ENCODE measurements at places on chromosomes 4 and X.

DNA sequence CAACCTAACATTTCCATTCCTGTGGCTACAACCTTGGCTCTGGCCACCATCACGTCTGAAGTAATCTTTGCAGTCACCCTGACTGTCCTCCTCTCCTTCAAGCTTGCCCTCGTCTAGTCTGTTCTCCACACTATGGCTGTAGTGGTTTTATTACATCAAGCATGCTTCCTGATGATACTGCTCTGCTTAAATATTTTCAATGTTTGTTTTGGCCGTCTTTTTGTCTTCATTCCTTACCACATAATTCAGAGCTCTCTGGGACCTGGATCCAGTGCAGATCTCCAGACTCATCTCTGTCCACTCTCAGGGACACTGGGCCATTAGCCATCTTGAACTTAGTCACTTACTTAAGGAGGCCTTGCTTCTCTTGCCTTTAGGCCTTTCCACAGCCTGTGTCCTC is 27.7 kb upstream of the FREM3 start:
- no peak for DNase-seq

DNA sequence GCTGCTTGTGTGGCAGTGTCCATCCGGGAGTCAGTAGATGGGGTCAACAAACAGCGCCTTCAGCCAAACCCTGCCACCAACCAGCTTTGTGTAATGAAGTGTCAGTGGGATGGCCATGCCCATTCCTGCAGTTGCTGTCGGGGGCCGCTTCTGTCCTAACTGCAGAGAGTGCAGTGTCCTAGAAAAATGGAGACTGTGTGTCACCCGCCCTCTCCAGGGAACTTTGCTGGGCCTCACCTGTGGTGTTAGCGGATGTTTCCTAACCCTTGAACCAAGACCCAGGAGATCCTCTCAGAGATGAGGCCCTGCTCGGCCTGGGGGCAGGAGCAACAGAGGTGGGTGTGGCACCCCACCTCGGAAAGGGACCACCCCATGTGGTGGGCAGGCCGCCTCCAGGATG is 35.3 kb upstream of the HGFAC start:
- DNase-seq = no peak

DNA sequence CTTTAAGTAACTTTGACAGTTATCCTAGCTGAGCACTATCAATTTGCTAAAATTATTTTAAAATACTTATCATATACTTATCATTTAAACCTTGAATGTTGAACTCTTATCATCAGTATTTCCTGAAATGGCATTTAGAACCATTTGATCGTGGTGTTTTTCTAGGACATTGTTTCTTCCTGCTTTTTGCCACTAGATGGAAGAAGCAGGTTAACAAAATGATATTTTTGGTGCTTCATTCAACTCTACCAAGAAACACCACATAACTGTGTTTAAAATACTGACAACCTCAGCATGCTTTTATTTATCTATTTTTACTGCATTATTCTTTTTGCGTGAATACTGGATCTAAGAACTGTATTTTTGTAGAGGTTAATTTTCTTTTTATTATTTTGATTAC is 44.6 kb downstream of the C4orf33 start:
- DNase-seq = no peak

GRCh38 chr4:74661427-74662201 is 132.7 kb downstream of the BTC start:
- no peak for DNase-seq

GRCh38 chrX:55486736-55487135 is 2.9 kb downstream of the USP51 start:
- no peak for DNase-seq

GRCh38 chr4:4673070-4673469 is 131.2 kb upstream of the STX18 start:
- DNase-seq = peak; percentile 98

- no peak for DNase-seq
These were observed 803.8 kb upstream of the AMOT start for GRCh38 chrX:113644426-113644825.

DNA sequence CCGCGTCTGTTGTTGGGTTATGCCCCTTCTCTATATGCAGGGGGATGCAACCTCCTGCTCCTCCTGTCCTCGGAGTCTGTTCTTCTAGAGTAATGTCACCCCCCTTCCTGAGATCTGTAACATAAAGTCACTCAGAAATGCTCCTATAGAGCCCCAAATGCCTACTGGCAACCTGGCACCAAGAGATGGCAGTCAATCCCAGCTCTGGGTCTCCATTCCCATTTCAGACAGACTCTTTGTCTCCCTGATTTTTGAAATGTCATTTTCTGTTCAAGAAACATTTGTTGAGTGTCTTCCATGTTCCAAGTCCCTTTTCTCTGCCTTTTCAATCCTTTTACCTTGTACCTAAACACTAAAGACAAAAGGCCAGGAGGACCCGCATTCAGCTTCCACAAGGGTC is 9.6 kb upstream of the PRDM8 start:
- no peak for DNase-seq

GRCh38 chr4:109434007-109434971 is 674 bp downstream of the SEC24B start:
- DNase-seq = peak; percentile 55

DNA sequence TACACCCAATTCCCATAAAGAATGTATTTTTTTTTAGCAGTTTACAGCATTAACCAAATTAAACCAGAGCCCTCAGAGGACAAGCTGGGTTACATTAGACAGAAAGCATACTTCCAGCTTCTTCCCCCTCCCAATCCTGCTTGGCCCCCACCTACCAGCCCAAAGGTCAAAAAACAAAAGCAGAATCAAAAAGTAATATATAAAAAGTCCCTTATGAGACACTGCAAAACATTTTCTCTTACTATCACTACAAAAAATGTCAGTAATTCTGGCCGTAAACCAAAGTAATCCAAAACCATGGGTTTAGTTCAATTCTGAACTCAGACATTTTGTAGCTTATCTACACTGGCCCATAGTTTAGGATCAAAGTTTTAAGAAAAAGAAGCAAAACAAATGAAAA is 38.0 kb downstream of the APBB2 start:
- no peak for DNase-seq
